ENCODE measurements at places on chromosomes 1 and 21.

DNA sequence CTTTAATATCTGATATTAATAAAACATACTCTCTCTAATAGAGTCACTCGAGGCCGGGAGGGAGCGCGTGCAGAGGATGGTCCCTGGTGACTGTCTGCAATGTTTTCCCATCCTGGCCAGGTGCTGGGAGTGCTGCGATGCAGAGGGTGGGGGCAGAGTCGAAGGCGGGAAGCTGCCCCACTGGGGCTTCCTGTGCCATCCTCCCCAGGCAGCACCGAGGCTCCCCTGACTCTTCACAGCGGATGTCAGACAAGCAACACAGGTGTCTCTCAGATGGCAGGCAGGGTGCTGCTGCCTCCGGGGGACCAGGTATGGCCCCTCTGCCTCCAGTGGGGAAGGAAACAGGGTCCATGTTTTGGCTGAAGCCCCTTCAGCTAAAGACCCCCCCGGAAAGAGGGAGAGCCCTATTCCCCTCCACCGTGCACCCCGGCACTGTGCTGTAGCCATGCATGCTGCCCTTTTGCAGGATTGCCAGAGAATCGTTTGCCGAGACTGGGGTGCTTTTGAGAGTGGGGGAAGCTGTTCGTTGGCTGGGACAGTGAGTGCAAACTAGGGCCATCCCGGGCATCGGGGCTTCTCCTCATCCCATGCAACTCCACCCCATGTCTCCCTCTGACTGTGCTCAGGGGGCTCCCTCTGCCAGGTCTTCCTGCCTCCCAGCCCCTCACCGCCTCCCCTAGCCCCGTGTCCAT, 32.1 kb upstream of the TTC34 start:
- no peak for DNase-seq

GRCh38 chr1:99659755-99660210, 13.9 kb downstream of the PALMD start:
- no peak for DNase-seq

GRCh38 chr1:171819946-171820345, 21.4 kb upstream of the DNM3 start:
- no peak for DNase-seq

DNA sequence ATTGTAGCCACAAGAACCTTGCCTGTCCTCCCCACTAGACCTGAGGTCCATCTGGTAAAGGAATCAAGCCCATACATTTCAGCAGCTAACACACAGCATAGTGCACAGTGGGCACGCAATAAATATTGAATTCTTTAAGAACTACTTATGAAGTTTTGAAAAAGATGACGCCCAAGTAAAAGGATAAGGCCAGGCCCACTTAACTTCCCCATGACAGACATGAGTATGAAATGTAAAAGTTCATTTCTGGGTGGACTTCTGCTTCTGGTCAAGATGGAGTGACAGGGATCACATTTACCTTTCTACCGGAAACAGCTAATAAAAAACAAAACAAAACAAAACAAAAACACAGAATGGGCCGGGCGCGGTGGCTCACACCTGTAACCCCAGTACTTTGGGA, 25.4 kb downstream of the SORT1 start:
- DNase-seq: no peak

DNA sequence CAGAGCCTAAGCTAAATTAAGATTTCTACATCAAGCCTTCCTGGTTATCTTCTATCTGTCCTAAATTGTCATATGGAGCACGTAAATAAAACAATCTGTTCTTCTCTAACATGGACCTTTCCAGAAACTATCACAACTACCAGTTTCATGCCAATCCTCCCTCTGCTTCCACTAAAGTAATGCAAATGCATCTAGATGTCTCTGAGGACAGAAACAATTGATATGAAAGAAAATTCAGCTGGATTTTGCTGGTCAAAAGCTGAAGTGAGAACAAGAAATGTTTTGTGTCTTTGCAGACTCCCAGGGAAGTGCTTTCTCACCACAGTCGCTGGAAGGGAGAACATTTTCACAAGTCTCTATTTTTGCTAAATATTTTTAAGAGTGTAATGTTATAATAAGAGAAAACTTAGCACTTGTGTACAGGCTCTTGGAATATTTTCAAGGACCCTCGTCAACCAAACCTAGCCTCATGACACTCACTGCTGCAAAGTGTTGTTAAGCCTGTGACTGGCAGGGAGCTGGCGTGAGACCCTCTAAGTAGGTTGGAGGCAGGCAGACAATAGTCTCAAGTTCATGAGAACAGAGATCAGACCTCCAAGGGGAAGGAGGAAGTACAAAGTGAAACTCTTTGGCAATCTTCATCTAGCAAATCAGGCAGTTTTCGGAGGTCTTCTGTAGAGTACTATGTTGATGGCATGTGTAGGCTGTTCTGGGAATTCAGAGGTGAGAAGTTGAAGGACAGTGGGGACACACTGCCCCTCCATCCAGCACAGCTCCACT, 38.8 kb downstream of the DNASE2B start:
- DNase-seq: no peak

- no peak for DNase-seq
These were observed 17.1 kb upstream of the ALG6 start for GRCh38 chr1:63350320-63350719.

DNA sequence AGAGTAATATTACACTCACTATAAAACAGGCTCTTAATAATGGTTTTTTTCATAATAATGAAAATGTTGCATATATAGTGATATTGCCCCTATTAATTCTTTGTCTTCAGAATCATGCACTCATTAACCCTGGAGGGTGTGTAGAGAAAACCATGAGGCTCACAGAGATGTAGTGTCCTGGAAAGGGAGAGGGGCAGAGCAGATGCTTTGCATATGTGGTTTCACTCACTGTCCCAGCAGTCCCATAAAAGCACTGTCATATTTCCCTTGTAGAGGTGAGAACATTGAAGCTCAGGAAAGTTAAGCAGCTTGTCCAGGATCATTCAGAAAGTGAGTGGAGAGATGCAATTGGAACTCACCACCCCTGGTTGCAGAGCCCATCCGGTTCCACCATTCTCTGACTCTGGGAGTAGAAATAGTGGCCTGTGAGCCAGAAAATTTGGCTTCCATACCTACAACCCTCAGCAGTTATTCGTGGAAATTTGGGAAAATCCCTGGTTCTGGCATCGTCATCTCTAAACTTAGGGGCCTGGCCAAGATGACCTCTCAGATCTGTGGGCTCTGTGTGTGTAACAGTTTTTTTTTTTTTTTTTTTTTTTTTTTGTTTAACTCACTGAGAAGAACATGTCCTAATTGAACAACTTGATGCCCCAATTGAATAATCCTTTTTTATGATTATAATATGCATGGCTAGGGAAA, 86.4 kb downstream of the RGL1 start:
- no peak for DNase-seq

- DNase-seq: no peak
These were observed 16.0 kb upstream of the OLIG1 start for GRCh38 chr21:33053951-33054350.

DNA sequence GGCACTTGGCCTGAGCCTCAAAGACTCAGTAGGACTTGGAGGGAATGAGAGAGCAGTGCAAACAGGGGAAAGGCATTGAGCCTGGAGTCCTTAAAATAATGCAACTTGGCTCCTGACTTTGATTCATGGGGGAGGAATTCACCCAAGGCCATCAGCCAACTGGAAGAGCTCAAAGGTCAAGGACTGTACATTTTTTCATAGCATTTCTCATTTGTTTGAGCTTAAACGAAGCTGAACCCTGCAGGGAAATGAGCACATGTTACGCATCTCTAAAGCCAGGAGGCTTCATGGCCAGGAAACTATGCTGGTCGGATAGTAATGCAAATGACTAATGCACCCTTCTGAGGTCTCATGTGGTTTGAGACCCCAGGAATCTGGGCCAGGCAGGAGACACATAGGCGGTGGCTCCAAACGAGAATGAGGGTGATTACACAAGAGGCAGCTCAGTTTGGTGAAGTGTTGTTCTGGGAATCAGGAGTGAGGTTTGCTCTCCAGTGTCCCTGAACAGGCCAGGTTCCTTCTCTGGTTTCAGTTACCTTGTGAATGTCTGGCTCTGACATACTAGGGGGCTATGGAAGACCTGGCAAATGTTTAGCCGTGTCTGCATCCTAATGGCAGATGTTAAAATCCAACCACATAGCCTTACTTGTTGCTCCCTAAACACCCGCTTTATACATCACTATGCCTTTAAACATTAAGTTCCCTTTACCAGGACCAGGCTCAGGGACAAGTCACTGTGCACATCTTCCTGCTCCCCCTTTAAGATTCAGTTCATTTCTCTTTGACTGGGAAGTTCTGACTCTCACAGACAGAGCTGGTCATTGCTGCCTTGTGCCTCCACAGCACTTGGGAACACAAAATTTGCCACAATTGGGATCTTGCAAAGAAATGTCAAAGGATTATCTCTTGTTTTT, 503.9 kb upstream of the USP24 start:
- no peak for DNase-seq

DNA sequence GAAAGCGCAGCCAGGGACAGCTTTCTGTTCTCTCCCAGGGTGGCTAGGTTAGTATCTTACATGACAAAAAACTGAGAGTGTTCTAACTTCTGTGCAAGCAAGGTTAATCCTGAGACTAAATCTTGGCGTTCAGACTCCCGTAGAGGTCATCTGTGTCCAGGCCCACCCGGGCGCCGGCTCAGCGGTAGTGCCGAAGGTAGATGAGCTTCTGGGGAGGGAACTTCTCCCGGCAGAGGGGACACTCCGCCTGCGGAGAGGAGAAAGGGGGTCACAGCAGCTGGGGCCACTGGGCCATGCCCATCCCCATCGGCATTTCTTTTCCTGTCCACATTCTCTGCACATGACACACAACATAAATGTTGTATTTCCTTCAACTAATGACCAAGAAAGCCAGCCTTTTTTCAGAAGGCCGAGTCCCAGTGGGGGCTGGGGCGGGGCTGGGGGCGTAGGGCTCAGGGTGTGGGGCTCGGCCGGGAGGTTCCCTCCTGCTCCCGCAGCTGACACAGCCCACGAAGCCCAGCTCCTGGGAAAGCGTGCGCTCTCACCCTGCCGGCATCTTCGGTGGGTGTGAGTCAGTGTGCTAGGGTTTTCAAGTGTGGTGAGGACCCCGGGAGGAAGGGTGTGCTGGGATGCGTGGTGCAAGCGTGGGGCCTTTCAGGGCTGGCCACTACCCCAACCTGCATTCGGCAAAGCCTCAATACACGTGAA, 6.6 kb downstream of the PEX10 start:
- DNase-seq: no peak

- DNase-seq: no peak
These were observed 5.5 kb upstream of the SNX27 start for GRCh38 chr1:151606384-151606783.

GRCh38 chr1:228038387-228039005, 31.7 kb downstream of the WNT3A start:
- no peak for DNase-seq

GRCh38 chr1:85033221-85033620, 15.1 kb downstream of the MCOLN3 start:
- DNase-seq: no peak

DNA sequence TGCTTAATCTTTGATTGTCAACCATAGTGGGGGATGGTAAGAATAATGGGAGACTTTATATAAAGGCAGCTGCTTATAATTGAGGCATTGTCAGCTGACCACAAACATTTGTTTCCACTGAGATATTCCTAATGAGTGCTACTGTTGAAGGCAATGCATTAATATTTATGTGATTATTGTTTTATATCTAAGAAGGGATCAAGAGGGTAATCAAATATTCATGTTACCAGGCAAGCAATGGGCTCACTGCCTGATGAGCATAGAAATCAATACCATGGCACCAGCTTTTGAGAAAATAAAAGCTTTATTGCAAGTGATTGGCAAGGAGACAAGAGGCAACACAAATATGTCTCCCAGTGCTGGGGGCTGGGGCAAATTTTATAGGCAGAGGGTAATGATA, 706.7 kb upstream of the ADAMTS5 start:
- DNase-seq: no peak

GRCh38 chr1:180953291-180954004, 40.8 kb downstream of the KIAA1614 start:
- DNase-seq: no peak

DNA sequence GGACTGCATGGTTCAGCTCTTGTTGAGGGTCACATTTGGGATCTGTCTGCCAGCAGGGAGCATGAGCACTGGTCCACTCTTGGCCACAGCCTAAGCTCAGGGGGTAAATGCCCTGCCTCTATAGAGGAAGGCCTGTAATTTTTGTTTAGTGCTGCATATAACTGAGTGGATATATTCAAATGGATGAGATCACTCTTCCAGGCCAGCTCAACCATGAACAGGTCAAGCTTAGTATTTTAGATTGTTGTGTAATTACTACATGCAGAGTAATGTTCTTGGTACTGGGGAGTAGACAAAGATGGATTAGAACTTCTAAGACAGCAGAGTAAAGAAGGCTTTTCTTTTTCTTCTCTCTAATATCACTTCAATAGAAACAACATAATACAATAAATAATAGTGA, 376.9 kb downstream of the GPATCH2 start:
- DNase-seq: no peak

- peak; percentile 37 for DNase-seq
These were observed 1.1 kb downstream of the SPSB1 start for GRCh38 chr1:9293533-9294404.

DNA sequence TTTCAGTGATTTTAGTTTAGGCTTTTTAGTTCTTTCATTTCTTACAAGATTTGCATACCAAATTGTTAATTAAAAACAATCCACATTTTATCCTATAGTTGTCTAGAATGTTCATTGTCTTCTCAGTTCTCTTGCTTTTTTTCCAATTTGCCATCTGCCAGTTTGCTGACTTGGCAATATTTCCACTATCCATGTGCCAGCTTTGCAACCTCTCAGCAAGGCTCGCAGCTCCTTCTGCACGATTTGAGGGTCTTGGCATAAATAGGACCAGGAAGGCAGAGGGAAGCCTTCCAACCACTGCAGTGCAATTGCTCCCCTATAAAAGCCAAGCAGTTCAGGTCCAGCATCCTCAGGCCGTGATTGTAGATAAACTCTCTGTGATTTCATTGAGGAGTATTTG, 306.8 kb upstream of the FMN2 start:
- DNase-seq: no peak

DNA sequence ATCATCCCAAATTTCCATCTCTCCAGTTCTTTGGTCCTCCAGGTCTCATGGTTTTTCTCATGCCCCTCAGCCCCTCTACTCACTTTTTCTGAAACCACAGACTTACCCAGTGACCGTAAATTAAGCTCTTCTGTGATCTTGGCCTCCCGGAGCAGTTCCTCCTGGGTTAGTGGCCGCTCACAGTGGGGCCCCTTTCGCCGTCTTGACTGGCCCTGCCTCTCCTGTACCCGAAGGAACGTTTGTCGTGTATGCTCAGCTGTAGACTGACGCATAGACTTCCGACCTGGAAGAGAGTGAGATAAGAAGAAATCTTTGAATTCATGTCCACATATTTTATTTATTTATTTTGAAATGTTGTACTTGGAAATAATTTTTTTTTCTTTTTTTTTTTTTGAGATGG, 5.8 kb downstream of the VPS72 start:
- no peak for DNase-seq

- DNase-seq: no peak
These were observed 22.0 kb downstream of the TNNT2 start for GRCh38 chr1:201355471-201355870.

Data from activated naive CD8-positive, alpha-beta T cell treated with anti-CD3 and anti-CD28 coated beads for 36 hours (primary cell).